ENCODE measurements at places on chromosomes 3 and 15.

DNA sequence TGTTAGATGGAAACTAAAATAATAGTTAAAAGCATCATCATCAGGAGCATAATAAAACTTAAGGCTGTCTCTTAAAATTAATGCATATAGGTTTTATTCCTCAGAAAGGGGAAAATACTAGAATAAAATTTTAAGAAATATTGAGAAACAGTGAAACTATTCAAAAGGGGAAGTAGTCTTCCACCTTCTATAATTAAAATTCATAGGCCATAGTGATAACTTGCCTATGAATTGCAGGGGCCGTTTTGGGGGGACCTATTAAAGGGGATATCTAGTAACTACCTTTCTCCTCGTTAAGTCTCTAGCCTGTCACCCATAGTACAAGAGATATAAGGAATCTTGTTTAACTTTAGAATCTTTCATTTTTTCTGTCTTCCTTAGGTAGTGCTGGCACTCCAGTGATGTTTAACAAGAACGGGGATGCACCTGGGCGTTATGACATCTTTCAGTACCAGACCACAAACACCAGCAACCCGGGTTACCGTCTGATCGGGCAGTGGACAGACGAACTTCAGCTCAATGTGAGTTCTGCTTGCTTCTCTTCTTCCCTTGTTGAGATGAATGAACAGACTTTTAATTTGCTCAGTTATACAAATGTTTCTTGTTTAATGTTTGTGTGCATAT, 600.4 kb downstream of the GRM7 start:
- DNase-seq = no peak

GRCh38 chr3:17469954-17470353, 272.5 kb downstream of the TBC1D5 start:
- no peak for DNase-seq

DNA sequence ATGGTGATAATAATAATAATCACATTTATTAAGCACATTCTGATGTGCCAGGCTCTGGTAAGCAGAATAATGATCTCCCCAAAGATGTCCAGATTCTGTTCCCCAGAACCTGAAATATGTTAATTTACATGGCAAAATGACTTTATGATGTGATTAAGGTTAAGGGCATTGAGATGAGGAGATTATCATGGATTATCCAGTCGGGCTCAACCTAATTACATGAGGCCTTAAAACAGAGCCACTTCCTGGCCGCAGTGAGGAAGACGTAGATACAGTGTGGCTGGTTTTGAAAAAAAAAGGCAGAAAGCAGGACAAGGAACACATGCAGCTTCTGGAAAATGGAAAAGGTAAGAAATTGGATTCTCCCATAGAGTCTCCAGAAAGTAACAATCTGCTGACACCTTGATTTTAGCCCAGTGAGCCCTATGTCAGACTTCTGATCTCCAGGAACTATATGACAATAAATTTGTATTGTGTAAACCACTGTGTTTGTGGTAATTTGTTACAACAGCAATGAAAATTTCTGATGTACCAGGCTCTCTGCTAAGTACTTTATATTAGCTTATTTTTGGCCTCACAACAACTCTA, 126.7 kb downstream of the ALCAM start:
- no peak for DNase-seq

GRCh38 chr3:48425281-48425812, 4.5 kb downstream of the PLXNB1 start:
- no peak for DNase-seq

DNA sequence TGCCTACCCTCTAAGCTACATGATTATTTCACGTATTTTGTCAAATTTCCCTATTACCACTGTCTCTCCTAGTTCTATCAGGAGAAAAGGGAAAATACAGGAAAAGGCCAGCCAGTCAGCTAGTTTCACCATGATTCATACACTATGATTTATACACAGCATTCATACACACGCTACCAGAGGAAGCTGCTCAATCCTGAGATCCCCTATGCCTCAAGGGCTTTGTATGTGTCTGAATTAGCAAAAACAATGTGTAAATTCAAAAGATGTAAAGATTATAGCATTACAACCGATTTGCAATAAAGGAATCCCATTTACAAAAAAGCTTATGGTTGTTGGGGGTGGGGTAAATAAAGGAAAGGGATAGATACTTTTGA, 3.1 kb upstream of the ACKR4 start:
- no peak for DNase-seq

- DNase-seq = no peak
These were observed 90.1 kb downstream of the NEK10 start for GRCh38 chr3:27279123-27279522.

DNA sequence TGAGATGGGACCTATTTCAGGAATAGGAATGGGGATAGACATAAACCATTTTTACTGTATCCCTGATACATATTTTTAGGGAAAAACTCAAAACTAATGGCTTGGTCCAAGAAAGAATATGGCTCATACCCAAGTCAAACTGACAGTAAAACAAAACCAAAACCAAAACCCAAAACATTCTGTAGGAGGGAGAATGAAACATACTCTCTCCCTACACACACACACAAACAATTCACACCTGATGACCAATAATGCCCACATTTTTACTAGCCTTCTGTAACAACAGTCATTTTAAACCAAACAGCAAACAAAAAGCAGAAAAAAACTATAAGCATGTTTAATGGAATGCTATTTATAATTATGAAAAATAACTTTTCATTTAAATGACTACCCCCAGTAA, 74.9 kb downstream of the NBEAL2 start:
- DNase-seq = no peak

DNA sequence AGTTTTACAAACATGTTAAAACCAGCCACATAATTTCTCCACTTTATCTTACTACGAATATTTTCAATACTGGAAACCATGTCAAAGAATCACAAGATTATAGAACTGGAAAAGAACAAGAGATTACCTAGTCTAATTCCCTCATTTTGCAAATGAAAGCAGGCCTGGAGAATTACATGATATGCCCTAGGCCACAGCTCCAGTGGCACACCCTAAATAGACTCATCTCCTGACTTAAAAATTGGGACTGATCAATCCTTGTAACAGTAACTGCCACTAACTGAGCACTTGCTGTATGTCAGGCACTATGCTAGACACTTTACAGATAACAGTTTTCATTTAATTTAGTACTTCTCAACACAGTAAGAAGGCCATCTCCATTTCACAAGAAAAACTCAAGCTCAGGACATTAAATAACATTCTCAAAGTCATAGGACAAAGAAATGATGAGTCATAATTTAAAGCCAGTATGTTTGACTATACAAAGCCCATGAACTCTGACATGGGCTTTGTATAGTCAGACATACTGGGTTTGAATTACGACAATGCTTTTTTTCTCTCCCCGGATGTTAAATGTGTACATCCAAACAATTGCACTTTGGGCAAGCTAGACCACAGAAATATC, 9.4 kb downstream of the IGSF11 start:
- no peak for DNase-seq

- DNase-seq = peak; percentile 56
These were observed 19.4 kb upstream of the KIF23 start for GRCh38 chr15:69394556-69395282.

DNA sequence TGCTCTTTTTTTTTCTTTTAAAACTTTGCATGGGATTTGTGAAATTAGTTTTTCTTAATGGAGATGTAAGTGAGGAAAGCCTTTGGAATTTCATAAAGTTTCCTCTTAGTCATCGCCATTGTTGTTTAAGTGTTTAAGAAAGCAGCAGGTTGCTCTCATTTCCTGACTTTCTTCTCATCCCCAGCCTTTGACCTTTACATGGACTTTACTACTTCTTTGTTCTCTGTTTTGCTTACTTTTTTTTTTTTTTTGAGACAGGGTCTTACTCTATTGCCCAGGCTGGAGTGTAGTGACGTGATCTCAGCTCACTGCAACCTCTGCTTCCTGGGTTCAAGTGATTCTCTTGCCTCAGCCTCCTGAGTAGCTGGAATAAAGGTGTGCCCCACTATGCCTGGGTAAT, 38.6 kb downstream of the FBXL2 start:
- no peak for DNase-seq

Data from AML-193 (cell line).